ENCODE measurements at places on chromosomes 16 and 17. TPM values are rescaled to one million over a fixed set of nuclear protein-coding genes. Genes with fewer than 3 reads are reported as not detected.

- no peak for DNase-seq
- H3K36me3 ChIP-seq: no peaks in the 10 kb centered on the region
- H3K4me1 ChIP-seq: no peaks in the 10 kb centered on the region
- H3K27ac ChIP-seq: no peak overlapping the region
- H3K27me3 ChIP-seq: no peaks in the 10 kb centered on the region
- no peak overlapping the region for H3K4me3 ChIP-seq
Observed at GRCh38 chr16:26335236-26335853, 643.6 kb downstream of the HS3ST4 start.

Gene PERCC1
- total RNA-seq: 0.34 TPM

- no peaks in the 10 kb centered on the region for H3K4me1 ChIP-seq
- H3K36me3 ChIP-seq: no peaks in the 10 kb centered on the region
- no peak overlapping the region for H3K4me3 ChIP-seq
- H3K27ac ChIP-seq: no peak overlapping the region
Observed at GRCh38 chr17:71855010-71855409, 265.8 kb upstream of the SOX9 start.

DNA sequence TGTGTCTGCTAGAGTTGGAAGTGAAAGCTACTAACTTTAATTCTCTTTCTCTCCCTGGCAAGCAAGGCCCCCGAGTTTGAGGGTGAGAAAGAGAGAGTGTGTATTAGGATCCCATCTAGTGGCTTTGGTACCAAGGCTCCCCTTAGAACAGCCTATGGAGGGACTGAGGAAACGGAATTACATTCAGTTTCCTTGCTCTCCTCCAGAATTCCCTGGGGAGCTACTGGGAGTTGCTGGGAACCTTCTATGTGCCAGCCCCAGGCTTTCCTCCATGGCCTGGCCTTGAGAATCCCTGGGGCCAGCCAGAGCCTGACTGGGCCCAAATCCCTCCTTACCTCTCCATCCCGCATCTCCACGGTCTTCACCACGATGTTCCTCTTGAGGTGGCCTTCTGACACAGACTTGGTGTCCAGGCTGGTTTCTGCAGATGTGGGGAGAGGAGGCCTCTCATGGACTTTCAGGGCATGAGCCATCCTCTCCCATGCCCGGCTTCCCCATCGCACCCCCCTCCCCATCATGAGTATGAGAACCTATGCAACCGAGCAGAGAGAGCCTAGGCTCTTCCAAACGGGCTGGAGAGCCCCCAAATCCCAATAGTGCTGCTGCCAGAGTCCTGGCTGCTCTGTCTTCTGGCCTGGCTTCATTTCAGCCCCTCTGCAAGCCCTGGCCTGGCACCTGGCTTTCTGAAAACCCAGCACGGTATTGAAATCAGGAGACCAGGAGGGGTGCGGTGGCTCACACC, 7.4 kb downstream of the GFAP start:
- no peaks in the 10 kb centered on the region for H3K27me3 ChIP-seq
- H3K27ac ChIP-seq: no peak overlapping the region
- no peaks in the 10 kb centered on the region for H3K36me3 ChIP-seq
- no peak overlapping the region for H3K4me3 ChIP-seq
- DNase-seq: no peak
- H3K4me1 ChIP-seq: peaks cover 11% of the 10 kb centered on the region

DNA sequence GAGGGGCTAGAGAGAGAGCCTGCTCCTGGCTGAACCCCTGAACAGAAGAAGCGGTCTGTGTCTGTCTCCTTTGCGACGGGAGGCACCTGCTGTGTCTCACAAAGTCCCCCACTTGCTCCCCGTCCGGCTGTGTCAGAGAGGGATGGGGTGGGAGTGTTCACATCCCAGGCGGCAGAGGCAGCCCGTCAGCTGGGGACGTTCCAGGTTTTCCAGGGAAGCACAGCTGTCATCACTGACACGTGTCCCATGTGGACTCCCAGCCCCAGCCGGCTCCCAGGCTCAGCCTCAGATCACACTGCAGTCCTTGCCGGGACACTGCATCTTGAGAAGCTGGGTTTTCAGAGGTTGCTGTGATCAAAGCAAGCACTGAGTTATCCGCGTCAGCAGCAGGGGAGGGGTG, 1.6 kb downstream of the TELO2 start:
- peak; percentile 83 for DNase-seq
- H3K36me3 ChIP-seq: peaks cover 53% of the 10 kb centered on the region
- H3K4me1 ChIP-seq: peaks cover 25% of the 10 kb centered on the region
- peak overlapping the region; percentile 92 for H3K4me3 ChIP-seq
- peak overlapping the region; percentile 81 for H3K27ac ChIP-seq
- H3K27me3 ChIP-seq: no peaks in the 10 kb centered on the region
